ENCODE measurements at places on chromosomes 6 and 20.

DNA sequence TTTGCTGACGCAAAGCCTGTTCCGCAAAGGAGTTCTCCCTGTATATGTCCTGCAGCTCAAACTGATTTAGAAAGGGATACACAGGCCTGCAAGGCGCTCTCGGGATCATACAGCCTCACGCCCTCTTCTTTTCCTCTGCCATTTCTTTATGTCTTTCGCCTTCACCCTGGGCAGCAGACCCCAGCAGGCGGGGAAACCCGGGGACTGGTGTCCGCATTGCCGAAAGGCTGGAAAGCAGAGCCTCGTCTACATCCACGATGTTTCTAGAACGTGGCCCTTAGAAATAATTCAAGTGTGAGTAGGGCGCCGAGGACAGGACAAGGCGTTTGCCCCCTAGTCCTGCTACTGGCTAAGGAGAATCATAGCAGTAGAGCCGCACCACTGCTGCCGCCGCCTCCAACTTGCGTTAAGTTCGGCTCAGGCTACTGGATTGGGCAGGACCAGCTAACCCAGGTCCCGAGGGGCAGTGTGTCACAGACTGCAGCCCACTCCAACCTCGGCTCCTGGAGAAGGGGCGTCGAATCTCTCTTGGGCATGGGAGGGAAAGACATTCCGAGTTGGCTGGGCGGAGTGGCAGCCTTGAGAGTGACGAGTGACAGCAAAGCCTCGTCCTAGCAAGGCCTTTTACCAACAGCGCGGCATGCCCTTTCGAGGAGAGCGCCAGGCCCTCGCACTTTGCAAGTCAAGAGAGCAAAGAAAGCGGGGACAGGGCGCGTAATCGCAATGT lies 2.6 kb upstream of the TBX18 start:
- DNase-seq: no peak

DNA sequence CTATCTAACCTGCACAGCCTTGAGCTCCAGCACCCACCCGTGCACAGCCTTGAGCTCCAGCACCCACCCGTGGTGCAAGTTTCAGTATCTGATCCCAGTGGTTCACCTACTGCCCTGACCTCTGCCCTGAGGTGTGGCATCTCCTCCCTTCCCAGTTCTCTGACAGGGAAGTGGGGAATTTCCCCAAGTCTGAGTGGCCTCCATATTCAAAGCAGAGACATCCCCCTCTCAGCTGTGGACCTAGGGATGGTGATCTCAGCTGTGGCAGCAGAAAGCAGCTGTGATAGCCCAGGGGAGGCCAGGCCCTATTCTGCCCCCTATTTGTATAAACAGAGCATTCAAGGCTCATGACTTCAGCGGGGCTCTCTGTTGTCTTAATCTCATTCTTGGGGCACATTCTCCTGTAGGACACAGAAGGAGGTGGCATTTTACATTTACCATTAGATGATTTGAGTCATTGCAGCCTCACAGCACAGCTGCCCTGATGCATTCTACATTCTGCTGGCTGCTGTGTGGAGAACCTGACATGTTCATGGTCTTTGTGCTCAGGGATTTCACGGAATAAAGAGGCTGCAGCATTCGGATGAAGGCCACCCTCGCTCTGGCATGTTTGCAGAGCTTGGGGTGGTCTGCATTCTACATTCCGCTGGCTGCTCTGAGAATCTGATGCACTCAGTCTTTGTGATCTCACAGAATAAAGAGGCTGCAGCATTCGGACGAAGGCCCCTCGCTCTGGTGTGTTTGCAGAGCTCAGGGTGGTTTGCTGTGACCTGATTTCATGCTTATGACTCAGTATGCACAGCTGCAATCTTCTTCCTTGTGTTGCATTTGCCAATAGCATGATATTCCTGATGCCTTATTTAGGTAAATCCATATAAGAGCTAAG lies 16.9 kb downstream of the GPR31 start:
- no peak for DNase-seq

DNA sequence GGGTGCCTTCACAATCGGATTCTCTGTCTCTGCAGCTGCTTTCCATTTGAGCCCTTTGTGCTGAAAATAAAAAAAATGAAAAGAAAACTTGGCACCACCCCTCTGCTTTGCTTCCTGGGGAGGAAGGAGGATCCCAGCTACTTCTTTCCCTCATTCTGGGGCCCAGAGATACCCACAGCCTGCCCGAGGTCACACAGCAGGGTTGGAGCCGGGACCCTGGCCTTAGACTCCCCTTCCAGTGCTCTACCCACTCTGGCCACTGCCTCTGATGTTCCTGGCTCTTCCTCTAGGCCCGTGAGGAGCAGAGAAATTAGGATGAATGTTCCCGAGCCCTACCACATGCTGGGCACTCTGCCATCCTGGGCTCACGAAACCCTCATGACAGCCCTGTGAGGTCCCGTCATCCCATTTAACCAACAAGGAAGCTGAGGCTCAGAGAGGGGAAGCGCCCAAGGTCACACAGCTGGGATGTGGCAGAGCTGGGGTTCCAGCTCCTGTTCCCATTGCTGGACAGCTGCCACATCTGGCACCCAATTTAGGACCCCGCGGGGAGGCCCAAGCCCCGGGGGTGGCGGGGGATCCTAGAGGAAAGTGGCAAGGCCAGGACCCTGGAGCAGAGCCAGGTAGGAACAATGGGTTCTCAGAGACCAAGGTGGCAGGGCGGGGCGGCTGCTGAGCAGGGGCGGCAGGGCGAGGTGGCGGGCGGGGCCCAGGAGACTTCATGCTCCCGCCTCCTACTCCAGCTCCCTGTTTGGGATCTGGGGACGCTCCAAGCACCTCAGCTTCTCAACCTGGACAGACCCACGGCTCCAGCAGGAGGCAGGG lies 76.6 kb downstream of the CEBPB start:
- no peak for DNase-seq

DNA sequence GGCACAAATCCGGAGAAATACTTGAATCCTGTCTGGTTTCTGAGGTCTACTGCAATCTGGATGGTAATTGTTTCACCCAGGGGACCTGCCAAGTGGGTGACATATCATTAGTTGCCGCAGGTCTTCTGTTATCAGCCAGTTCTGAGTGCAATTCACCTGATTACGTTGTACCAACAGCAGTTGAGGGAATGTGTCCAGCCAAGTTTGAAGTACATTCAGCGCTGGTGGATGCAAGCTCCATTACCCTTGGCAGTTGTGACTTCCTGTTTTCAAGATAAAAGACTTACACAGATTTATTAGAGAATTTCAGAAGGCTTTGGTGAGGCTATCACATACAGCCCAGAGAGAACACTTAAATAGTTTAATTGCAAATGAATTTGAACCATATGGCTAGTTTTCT lies 42.8 kb downstream of the FNDC1 start:
- no peak for DNase-seq

DNA sequence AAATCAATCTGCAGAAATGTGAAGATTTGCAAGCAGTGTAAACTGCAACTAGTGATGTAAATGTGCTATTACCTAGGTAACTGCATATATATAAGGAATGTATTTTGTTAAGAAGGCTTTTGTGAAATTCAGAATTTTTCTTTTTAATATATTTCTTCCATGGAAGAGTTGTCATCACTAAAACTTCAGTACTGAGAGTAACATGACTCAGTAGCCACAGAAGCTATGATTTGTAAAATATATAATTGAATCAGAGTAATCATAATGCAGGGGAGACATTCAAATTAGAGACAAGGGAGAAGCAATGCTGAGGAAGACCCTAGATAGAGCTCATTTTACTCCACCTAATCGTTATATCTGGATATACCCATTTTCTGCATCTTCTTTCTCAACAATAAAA lies 141.7 kb downstream of the ADGRG6 start:
- DNase-seq: no peak

GRCh38 chr6:18680842-18681241 lies 293.7 kb downstream of the RNF144B start:
- DNase-seq: no peak

DNA sequence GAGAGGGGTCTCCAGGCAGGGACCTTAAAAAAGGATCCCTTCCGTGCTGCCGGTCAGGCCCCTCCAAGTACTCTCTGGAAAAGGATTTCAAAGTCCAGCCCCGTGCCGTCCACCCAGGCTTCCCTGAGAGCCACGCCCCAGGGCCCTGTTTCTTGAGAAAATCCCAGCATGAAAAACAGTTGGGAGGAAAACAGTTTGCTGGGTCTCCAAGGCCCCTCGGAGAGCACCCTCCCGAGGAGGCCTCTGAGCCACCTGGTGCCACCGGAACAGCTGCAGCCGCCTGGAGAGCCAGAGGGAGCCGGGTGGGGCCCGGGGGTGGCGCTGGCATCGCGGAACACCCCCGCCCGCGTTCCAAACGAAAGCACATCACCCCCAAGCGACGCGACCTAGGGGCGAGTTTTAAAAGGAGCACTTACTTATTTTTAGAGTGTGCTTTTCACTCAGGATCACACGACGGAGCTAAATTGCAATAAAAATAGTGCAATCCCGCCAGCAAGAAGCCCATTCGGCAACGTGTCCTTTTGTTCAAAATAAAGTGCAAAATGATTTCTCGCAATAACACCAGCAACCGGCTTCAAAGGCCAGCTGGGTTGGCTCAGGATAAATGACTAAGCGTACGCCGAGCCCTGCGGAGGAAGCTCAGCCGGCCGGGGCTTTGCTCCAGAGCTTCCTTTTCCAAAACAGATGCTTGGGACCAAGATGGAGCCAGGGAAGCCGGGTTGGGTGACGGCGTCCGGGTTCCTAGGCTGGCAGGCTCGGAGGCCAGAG lies 64.2 kb downstream of the YTHDF1 start:
- DNase-seq: no peak

GRCh38 chr6:10633216-10633615 lies 61.2 kb downstream of the C6orf52 start:
- no peak for DNase-seq

DNA sequence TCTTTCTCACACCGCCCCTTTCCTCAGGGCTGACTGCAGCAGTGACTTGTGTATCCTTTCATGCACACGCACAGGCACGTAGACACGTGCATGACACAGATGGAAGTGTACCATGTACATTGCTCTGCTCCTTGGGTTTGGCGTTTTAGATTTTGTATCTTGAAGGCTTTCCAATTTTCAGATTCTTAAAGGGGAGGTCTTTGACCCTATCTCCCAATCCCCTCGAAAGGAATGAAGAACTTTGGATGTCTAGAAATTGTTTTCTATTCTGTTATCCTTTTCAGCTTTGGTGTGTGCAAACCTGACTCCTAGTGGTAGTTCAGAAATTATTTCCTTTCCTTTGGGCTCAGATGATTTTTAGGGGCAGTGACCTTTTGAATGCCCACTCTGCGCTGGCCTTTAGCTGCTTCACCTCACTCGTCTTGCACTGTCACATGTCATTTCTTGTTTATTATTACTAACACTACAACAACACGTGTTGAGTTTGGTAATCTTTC lies 63.0 kb downstream of the HIVEP1 start:
- DNase-seq: no peak

DNA sequence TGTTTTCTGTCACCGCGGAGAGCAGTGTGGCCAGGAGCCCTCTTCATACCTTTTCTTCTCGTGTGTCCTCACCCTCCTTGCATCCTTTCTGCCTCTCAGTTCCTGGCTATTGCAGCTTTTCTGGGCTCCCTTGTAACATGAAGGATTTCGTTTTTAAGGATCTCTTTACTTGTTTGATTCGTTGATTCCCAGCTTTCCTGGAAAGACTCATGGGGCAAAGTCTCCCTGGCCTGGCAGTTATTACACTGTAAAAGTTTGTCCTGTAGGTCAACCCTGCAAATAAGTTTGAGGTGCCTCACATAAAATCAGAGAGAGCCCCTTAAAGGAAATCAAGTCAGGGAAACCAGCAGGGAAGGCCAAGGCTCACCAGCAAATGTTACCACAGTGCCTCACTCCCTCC lies 70.1 kb downstream of the ISM1 start:
- no peak for DNase-seq

DNA sequence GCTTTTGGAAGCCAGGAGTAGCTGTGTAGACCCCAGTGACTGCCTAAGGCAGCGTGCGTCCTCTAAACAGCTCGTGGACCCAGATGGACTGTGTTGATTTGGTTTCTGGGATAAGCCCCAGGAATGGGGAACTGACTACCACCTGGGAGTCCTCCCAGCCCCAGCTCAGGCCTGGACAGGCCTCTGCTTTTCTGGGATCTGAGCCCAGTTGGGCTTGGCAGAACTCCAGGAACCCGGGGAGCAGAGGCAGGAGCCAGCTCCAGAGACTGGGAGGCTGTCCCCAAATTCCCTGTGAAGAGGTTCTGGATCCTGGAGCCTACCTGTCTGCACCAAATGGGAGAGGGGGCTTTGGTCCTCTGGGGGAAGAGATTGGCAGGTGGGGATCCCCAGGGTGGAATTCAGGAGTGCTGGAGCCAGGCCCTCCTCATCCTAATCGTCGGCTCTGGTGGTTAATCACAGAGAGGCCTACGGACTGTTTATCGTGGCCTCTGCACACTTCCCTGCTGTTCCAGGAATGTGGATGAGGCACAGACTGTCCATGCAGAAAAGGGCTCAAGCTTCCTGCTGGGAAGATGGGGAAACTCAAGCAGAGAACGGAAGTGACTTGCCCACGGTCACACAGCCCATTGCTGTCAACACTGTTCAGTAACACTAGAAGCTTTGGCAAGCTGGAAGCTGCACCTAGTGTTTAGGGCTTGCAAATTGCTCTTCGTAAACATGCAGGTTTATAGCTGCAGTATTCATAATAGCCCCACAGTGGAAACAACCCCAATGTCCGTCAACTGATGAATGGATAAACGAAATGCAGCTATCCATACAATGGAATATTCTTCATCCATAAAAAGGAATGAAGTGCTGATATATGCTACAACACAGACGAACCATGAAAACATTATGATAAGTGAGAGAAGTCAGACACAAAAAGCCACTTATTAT lies 100.6 kb downstream of the KCNB1 start:
- DNase-seq: no peak
